CD4-positive, alpha-beta T cell treated with Interleukin-6 at 100 ng/mL for 8 hours (primary cell): ENCODE measurements at places on chromosomes 7 and 10.

- no peak for DNase-seq
Measured at GRCh38 chr10:76297358-76297757, 865.9 kb downstream of the LRMDA start.

DNA sequence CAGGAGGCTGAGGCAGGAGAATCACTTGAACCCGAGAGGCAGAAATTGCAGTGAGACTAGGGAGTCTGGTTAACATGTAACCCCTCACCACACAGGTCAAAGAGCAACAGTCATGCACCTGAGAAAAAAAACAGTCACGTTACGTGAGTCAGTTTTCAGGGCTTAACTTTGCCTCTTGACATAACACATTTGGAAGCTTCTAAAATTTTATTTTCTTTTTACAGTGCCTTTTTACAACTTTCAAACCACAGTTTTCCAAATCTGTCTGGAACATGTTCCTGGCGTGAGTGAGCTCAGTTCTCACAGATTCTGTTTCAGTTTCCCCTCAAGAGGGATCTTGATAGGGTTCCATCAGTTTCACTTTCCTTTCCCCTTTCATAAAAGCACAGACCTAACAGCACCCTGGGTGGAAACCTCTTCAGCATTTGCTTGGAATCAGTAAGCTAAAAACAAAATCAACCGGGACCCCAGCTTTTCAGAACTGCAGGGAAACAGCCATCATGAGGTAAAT lies 4.4 kb downstream of the IFIT3 start:
- peak; percentile 46 for DNase-seq

DNA sequence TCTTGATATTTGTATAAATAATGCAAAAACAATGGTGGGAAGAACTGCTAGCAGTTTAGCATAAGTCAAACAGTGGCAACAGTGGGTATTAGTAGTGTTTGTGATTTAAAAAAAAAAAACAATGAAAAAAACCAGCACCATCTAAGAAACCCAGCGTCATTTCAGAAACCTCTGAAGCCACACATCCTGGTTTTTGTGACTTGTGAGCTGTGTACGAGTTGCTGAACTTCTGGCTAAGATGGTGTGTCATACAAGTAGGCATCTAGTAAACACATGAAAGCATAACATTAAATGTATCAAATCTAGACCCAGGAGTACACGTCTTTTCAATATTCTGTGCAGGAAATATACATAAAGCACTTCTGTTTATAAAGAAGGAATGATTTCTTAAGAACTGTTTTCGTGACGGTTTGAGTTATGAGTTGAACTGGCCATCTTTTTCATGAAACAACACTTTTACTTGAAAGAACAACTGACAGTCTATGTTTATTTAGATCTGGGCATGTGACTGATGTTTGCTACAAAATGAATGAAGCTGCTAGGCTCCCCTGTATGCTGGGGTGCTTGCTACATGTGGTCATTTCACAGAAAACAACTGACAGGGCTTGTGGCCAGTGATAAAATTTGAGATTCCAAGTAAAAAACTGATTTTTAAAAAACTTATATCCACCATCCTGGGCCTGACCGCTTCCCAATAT lies 143.5 kb downstream of the PIP4K2A start:
- DNase-seq = peak; percentile 26

- no peak for DNase-seq
Measured at GRCh38 chr7:82678259-82678658, 234.7 kb upstream of the CACNA2D1 start.

GRCh38 chr10:43375401-43376020 lies 4.1 kb downstream of the FXYD4 start:
- no peak for DNase-seq

DNA sequence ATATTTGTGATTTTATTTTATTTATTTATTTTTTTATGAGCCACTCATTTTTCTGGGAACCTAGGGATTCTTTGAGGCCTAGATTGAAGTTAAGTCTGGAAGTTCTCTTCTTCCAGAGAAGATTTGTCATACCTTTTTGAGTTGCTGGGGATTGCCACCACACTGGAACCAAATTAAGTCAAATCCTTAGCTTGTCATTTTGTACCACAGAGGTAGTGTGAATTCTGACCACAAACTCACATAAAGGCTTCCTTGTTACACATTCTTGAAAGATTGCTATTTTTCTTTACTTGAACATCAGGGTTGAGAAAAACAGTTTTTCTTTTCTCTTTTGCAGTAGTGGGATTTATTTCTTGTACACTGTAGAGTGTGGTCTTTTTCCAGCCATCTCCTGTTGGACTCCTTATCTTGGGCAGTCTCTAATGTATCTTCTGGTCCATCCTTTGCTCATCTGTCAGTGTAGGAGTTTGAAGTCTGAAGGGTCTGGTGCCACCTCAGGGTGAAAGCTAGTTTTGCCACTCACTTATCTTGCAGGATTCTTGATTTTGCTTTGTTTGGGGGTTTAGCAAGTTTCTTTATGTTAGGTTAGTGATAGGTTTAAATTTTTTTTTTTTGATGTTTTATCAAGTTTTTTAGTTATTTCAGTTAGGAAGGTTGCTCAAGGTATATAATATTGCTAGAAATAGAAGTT lies 24.8 kb downstream of the PCBD1 start:
- no peak for DNase-seq

GRCh38 chr10:67776371-67776770 lies 61.6 kb downstream of the DNAJC12 start:
- DNase-seq = no peak
